Mucosa of gallbladder (tissue), 1 donor: ENCODE measurements at places on chromosomes 11 and 22. TPM values are rescaled to one million over a fixed set of nuclear protein-coding genes. Genes with fewer than 3 reads are reported as not detected.

DNA sequence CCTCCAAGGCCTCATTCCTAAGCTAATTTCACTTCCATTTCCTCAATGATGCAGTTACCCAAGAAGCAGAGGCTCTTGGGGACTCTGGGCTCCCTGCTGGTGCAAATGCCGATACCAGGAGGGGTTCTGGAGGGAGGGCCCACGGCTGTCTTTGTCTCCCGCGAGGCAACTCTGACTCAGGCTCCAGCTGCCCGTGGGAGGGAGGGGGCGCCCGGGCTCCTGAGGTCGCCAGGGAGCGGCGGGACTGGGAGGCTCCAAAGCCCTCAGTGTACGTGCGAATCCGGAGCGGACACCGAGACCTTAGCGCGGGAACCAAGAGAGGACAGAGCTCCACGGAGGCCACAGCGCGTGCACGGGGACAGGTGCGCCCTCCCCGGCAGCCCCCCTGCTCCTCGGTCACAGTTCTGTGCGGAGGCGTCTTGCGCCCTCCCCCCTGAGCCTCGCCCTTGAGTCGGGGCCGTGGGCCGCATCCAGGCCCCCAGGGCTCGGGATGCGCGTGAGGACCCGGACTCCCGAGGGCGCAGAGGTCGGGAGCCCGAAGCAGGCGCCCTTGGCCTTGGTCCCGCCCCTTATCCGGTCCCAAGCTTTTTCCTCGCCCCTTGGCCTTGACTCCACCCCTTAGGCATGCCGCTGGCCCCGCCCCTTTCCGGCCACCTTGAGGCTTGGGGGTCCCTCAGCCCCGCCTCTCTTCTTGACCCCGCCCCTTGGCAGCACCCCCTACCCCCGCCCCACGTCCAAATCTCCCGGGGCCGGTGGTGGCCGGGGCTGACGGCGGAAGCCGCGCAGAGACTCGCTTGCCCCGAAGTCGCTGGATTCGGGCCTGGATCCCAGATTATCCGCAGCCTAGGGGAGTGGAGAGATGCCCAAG lies 4.7 kb upstream of the SHISA8 start:
- no peak for DNase-seq

DNA sequence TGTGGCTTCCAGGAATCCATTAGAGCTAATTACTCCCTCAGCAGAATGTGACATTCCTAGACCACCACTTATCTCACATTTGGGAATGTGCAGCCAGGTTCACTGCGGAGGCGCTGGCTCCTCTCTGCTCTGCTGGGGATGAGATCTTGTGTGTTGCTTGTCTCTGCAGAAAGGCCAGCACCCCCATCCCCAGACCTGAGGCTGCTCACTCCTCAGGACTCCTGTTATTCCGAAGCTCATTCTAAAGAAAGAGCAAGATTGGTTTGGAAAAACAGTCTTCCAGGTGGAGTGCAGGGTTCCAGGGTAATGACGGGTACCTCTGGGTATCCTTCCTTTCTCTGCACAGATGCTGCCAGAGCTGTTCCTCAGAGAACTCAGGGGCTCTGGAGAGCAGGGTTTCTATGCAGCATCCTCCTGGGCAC lies 20.8 kb downstream of the RSPH14 start:
- no peak for DNase-seq

DNA sequence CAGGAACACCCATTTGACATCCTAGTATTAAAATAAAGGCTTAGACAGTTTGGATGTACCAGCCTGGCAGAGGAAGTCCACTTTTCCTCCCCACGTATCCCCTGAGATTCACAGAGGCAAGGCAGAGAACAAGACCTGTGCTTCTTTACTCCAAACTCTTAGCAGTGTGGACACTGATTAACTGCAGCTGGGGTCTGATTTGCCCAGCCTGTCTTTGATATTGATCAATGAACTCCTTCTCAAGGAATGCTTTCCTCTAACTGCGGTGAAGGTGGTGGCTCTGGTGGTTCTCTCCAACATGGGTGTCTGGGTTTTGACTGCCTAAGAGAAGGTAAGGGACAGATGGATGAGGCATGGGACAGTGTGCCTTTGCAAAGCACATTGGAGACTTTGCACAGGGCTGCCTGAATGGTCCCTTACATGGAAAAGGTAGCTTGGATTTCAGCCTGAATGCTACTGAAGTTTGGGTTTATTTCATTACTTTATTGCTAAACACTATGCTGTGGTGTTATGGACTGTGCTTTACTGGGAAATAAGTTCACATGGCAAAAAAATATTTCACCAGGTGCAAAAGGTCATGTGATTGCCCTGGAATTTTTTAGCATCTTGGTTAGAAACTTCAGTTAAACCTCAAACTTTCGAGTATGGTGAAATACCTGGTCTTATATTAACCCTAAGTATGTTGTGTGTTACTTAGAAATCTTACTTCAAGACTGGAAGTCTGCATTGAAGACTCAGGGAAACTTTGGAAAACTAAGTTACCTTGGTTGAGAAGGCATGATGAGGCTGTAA lies 1.8 kb downstream of the GAS2 start:
- no peak for DNase-seq

DNA sequence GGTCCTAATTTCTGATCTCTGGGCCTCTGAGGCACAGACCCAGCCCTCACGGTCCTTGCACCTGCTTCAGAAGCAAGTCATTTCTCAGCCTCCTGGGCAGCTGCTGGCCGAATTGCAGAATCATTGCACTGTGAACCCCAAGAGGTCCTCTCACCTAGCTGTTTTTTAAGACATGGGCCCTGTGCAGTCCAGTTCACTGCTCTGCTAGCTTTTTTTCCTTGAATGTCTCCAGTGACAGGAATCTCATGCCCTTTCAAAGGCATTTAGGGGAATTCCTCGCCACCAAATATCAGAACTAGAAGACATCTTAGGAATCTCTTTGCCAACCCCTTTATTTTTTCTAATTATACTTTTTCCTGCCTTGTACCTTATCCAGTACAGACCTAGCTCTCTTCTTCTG lies 35.6 kb upstream of the TP53I11 start:
- DNase-seq = no peak

GRCh38 chr11:128318856-128319474 lies 268.4 kb downstream of the ETS1 start:
- DNase-seq = no peak

DNA sequence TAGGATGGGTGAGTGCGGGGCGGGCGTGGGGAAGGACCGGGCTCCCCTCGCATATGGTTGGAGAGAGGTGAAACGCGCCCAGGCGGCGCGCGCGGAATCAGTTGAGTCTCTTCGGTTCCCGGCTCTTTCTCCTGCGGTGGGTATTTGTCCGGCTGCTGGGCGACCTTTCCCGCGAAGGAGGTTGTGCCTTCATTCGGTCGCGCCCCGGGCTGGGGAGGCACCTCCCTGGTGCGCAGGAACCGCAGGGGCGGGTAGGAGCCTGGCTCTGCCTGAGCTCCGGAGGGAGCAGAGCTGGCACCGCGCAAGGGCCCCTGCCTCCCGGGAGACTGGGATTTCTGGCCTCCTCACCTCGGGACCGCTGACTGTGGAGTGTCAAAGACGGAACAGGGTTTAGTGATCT lies 27.5 kb downstream of the SAA4 start:
- DNase-seq = no peak

DNA sequence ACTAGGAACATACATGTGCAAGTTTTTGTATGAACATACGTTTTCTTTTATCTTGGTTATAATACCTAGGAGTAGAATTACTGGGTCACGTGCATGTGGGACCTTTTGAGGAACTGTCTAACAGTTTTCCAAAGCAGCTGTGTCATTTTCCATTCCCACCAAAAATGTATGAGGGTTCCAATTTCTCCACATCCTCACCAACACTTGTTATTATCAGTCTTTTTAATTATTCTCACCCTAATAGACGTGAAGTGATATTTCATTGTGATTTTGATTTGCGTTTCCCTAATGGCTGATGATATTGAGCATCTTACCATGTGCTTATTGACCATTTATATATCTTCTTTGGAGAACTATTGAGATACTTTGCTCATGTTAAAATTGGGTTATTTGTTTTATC lies 162.1 kb downstream of the CHST1 start:
- DNase-seq = no peak

DNA sequence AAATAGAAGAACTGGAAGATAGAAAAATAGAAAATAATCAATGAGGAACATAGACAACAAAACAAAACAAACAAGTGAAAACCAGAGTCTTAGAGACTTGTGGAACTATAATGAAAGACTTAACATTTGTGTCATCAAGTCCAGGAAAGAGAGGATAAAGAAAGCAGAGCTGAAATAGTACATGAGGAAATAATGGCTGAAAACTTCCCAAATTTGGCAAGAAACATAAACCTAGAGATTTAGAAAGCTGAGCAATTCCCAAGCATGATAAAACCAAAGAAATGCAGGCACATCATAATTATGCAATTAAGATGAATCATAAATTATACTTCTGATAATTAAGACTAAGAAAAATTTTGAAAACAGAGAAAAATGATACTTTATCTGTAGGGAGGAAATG lies 614.5 kb downstream of the ETS1 start:
- no peak for DNase-seq

- no peak for DNase-seq
These were observed 197.4 kb downstream of the TRIM29 start for GRCh38 chr11:119940401-119940976.

DNA sequence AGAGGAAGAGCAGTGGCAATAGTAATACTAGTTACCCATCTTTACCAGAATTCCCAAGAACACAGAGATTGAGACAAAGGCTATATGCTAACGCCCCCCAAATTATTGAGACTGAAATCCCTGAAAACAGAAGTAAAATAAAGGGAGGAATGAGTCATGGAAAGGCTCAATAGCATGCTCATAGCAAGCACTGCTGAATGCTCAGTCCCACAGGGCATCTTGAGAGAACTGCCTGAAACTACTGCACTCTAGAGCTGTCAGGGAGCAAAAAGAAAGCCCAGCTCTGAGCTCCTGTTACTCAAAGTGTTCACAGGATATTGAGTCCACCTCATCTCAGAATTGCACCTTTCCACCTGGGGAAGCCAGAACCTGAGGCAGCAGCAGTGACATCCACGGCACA lies 44.1 kb upstream of the FIBIN start:
- DNase-seq = no peak

- DNase-seq = no peak
These were observed 419.4 kb downstream of the BRD1 start for GRCh38 chr22:49408102-49408836.

- no peak for DNase-seq
These were observed 596.0 kb downstream of the INSC start for GRCh38 chr11:15710580-15711275.

- peak; percentile 63 for DNase-seq
These were observed 378.0 kb downstream of the NTM start for GRCh38 chr11:131748151-131749050.

- DNase-seq = no peak
These were observed 117.0 kb downstream of the FBXO7 start for GRCh38 chr22:32591620-32592019.

GRCh38 chr11:46386674-46387073 lies 4.9 kb downstream of the CHRM4 start:
- no peak for DNase-seq

DNA sequence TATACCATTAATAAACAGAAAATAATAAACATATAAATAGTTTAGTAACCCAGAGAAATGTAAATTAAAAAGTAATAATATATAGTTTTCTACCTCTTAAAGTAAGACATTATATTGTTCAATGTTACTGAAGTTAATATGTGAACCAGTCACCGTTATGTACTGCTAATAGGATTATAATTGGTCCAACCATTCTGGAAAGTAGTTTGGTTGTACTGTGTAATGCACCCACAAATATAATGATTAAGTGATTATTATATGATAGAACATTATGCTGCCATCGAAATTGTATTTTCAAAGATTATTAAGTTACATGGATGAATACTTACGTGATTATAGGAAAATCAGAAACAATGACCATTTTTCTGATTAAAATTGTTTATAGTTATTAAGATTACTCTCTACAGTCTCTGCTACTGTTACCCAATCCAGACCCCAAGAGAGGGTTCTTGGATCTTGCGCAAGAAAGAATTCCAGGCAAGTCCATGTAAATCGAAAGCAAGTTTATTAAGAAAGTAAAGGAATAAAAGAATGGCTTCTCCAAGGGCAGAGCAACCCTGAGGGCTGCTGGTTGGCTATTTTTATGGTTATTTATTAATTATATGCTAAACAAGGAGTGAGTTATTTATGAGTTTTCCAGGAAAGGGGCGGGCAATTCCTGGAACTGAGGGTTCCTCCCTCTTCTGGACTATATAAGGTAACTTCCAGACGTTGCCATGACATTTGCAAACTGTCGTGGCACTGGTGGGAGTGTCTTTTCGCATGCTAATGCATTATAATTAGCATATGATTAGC lies 50.1 kb downstream of the ACER3 start:
- peak; percentile 17 for DNase-seq

CNGA4 gene
- total RNA-seq = 0.26 TPM

ALDH3B2 gene
- 0.63 TPM for total RNA-seq

MMP3 gene
- 0.17 TPM for total RNA-seq

DRICH1 gene
- total RNA-seq = 1.1 TPM

USP47 gene
- 48.5 TPM for total RNA-seq

CREB3L1 gene
- total RNA-seq = 81.6 TPM

OSM gene
- 4.7 TPM for total RNA-seq

ZNF214 gene
- 4.1 TPM for total RNA-seq

KCNK4 gene
- total RNA-seq = not detected
